ENCODE measurements at places on chromosomes 1 and 21.

DNA sequence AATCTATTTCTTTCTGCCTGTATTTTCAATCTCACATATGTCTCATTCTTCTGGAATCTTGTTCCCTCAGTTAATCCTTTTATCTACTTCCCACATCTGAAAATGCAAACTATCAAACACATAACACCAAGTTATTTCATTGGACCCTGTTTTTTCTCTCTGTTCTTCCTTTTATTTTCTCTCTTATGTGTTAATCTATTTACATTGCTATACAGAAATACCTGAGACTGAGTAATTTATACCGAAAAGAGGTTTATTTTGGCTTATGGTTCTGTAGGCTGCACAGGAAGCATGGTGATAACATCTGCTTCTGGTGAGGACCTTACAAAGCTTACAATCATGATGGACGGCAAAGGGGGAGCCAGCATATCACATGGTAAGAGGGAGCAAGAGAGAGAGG lies 247.6 kb downstream of the TGFB2 start:
- DNase-seq, result peak; percentile 56

DNA sequence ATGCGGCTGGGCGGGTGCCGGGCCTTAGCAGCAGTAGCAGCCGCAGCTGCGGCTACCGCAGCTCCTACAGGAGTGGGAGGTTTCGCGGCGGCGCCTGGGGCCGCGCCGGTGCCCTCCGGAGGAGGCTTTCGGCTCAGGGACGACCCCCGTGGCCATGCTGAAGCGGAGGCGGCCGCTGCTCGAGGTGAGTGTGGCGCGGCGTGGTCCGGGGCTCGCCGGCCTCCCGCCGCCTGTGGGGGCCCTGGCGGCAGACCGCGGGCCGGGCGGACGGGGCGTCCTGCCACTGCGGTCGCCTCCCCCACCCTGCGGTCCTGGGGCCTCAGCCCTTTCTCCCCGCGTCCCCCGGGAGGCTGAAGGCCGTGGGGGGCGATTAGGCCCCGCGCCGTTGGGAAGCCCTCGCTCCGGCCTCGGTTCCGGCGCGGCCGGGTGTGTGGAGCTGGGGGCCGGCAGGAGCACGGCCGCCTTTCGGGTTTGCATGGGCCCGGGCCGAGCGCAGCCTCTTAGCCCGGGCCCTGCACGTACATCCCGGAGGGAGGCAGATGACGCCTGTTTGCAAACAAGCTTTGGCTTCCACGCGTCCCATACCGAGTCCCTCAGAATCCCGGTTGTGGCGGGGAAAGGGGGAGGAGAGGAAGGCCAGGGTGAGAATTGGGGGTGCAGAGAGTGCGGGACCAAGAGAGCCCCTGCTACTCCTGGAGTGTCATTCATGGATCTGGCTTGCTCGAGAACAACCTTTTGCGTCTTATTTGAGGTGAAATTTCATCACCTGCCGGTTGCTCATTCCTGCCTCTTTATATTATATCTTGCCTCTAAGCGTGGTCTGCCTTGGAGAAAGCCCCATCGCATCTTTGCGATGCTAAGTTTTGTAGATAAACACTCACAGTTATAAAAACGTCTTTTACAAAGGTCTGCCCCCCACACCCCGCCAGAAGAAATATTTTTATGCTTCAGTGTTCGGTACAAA lies 613 bp downstream of the ZFYVE9 start:
- peak; percentile 67 for DNase-seq

- no peak for DNase-seq
Observed at GRCh38 chr1:234484991-234485739, 6.2 kb upstream of the TARBP1 start.

GRCh38 chr1:115286431-115287205 lies 51.4 kb downstream of the NGF start:
- DNase-seq, result peak; percentile 64

- no peak for DNase-seq
Observed at GRCh38 chr1:179824265-179824664, 53.3 kb downstream of the TOR1AIP2 start.

- no peak for DNase-seq
Observed at GRCh38 chr1:26696119-26696653, 371 bp downstream of the ARID1A start.

- DNase-seq, result no peak
Observed at GRCh38 chr1:147840909-147841308, 61.7 kb upstream of the GJA8 start.

DNA sequence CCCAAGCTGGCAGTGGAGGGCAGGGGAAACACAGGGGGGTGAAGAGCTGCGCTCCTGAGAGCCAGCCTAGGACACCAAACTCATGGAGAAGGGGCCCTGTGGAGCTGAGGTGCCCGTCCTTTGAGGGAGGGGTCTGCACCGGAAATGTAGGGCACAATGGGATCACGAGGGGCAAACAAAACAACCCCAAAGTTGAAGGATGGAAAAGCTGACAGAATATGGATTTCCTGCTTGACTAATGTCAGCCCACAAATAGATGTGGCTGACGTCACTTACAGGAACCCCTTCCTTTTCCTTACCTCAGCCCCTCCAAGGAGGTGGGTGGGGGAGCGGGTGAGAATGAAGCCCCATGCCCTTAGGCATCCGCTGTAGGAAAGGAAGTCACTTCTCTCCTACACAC lies 110.9 kb downstream of the KCNN3 start:
- no peak for DNase-seq

DNA sequence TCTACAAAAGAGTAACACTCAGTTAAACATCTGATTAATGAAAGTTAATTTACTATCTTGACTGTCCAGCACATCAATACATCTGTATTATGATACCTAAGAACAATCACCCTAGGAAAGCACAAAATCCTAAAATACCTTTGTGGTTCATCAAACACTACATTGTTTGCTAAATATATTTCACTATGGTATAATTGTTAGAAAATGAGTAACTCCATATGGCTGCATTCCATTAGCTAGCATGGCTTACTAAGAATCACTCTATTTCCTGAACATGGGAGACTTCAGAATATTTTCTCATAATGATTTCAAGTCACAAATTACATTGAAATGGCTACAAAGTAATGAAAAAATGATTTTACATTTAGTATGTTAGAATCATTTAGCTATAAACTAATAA lies 12.5 kb downstream of the TRMT1L start:
- peak; percentile 39 for DNase-seq

DNA sequence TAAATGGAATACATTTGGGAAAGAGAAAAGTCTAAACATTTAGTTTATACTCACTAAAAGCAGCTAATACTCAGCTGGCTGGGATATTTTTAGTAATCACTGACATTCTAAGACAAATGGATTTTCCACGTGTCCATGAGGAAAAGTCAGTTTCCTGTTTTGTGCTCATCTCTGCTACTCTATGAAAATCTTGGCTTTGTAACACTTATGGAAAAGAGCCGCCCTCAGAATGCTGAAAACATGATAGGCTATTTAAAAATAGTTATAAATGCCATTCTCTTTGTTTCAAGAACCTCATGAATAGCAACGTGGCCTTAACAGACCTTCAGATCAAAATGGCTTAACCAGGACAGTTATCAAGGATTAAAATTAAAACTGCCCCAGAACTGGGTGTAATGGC lies 29.9 kb downstream of the MRAP start:
- no peak for DNase-seq

DNA sequence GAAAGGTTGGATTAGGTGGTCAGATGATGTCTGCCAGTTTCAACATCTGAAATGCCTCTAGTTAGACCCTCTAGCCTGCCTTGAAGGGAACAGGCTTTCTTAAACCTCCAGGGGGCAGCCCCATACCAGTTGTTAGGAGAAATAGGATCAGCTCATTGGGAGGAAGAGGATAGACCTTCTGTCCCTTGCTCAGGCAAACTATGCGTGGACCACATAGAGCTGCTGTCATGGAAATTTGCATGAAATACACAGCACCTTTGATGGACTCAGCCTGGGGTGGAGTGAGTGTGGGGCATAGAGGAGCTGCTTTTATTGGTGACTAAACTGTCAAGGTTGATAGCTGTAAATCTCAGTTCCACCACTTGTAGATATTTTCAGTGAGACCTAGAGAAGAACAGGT lies 38.4 kb upstream of the SPAG17 start:
- DNase-seq, result peak; percentile 18

DNA sequence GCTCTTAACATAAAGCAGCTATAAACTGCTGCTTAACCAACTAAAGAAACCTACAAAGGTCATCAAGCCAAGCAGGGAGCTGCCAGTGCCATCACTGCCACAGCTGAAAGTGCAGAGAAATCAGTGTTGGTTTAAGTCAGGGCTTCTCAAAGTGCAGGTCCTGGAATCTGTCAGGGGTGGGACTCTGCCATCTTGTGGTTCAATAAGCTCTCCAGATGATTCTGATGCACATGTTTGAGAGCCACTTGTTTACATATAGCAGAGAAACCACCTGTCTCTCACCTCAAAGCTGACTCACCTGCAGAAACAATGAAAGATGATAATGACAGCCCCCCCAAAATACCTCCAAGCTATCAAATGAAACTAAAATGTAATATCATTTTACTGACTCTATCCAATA lies 49.3 kb downstream of the SH3GLB1 start:
- DNase-seq, result peak; percentile 18

- peak; percentile 95 for DNase-seq
Observed at GRCh38 chr1:37958690-37959089, 11.8 kb upstream of the INPP5B start.

DNA sequence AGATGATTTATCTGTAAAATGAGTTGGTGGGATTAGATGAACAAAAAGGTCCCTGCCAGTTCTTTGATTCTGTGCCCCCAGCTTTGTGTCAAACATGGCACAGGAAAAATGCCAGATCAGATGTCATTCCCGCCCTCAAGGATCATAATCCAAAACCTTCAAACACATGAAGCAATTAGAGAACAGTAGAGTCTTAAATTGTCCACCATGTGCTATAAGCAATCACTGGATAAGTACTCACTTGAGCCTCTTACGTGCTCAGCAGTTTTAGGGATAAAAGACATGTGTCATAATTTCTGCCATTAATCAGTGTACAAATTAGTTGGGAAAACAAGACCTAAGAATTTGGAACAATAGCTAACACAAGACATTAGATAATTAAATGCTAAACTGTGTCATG lies 15.4 kb upstream of the KIAA0040 start:
- no peak for DNase-seq

GRCh38 chr1:93979718-93980319 lies 70.6 kb upstream of the GCLM start:
- no peak for DNase-seq

DNA sequence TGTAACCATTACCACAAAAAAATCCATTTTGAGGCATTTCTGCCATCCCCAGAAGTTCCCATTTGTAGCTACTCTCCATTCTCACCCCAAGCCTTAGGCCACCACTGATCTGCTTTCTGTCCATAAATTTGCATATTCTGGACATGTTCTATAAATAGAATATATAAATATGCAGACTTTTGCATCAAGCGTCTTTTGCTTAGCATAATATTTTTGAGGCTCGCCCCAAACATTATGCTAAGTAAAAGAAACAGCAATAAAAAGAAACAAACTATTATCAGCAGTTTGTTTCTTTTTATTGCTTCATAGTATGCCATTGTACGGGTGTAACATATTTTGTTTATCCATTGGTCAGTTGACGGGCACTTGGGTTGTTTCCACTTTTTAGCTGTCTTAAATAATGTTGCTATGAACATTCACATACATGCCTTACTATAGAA lies 7.9 kb downstream of the TFAP2E start:
- DNase-seq, result no peak

GRCh38 chr1:69648486-69648885 lies 80.8 kb downstream of the LRRC7 start:
- DNase-seq, result no peak

DNA sequence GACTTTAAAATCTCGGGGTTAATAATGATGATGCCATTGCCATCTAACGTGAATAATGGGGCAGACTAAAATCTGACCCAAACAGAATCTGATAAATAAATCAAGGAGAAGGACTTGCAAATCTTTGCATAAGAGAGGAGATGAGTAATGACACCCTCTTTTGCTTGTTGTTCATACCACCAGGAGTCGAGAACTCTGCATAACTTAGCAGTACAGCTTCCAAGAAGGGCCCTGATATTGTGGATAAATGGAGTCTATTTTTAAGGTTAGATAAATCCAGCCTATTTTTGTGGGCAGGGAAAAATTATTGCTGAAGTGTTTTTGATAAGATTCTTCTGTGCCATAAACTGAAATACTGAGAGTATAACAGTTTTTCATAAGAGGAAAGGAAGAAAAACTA lies 17.3 kb downstream of the RYR2 start:
- DNase-seq, result no peak

- DNase-seq, result no peak
Observed at GRCh38 chr1:59146056-59146455, 150.8 kb upstream of the FGGY start.

GRCh38 chr1:88247666-88248065 lies 436.4 kb upstream of the PKN2 start:
- DNase-seq, result no peak

GRCh38 chr1:110548381-110548780 lies 29.4 kb upstream of the KCNA10 start:
- DNase-seq, result no peak

GRCh38 chr1:43062527-43063095 lies 103.9 kb upstream of the SLC2A1 start:
- no peak for DNase-seq

Data from EL (cell line).